NCI-H2171 (cell line): ENCODE measurements at places on chromosomes 4 and X.

- DNase-seq: no peak
Observed at GRCh38 chr4:102959496-102959895, 60.0 kb downstream of the SLC9B1 start.

DNA sequence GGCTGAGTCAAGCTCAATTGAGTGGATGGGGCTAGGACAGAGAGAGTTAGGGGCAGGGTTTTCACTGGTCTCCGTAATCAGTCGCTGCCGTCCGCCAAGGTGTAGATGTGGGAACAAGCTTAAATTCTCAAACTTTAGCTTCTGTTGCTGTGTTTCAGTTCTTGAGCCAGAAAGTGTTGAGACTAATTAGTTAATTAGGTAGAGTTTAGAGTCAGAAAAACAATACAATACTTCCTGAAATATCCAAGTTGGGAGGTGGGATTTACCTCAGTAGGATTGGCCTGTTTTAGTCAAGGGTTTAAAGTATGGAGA, 1.1 kb upstream of the UBE2D3 start:
- DNase-seq: no peak

- DNase-seq: no peak
Observed at GRCh38 chr4:64251781-64252180, 157.5 kb downstream of the TECRL start.

DNA sequence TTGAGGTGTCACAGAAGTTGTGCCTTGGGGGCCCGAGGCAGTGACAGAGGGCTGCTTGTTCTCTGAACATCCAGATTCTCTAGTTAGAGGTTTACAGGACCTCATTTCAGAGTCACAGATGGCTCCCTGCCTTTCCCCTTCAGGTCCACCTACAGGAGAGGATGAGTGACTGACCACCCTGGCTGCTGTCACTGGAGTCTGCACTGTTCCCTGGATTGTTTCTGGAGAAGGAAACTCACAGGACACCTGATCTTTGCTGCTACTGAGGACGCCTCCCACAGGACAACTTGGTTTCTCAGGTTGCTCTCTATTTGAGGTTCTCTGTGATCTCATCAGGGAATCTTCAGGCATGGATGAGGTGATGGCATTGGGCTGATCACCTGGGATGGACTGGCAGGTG, 58.3 kb downstream of the GPRIN3 start:
- no peak for DNase-seq

DNA sequence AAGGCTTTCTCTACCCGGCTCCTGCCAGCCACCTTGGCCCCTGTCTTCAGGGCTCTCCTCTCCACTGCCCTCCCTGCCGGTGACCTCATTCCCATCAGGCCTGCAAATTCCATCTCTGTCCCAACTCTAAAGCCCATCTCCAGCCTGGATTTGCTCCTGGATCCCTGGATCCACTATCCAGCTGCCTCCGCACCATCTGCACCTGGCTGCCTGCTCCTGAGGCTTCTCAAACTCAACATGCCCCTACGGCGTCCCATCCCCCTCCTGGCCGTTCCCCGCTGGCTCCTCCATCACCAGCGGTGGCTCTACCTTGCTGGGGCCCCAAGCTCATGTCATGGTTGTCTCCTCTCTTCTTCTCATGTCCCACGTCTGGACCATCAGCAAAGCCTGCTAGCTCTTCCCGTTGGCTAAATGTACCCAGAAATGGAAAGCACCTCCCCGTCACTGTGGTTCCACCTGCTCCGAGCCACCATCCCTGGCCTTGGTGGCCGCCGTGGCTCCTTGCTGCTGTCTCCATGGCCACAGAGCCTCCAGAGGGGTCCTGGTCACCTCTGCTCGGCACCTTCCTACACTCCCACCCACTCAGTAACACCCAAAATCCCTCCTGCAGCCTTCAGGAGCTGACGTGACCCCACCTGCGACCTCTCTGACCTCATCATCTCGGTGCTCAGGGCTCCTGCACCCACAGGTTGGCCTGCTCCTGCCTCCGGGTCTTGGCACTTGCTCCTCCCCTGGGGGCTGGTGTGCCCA, 58.5 kb downstream of the ADRA2C start:
- no peak for DNase-seq

- no peak for DNase-seq
Observed at GRCh38 chr4:77124576-77124975, 32.4 kb upstream of the CCNG2 start.

- DNase-seq: no peak
Observed at GRCh38 chrX:132025041-132025440, 1.9 kb downstream of the STK26 start.

DNA sequence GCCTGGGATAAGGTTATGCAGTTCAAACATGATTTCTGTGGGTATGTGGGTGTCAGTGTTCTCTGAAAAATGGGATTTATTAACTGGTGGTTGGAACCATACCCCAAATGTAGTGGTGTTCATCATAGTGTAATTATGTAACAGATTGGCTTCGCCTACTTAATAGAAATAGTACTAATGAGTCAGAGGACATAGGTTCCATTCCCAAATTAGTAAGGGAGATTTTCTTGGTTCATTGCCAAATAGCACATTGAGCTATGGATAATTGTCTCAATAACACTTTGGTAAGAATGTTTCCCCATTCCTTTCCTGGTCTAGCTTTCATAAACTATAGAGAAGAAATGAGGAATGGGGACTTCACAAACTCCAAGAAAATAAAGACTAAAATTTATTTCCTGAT, 20.5 kb upstream of the CYBB start:
- DNase-seq: no peak
